ENCODE measurements at places on chromosomes 3 and 15.

- DNase-seq = no peak
These were observed 600.2 kb upstream of the GRM7 start for GRCh38 chr3:6260551-6261191.

DNA sequence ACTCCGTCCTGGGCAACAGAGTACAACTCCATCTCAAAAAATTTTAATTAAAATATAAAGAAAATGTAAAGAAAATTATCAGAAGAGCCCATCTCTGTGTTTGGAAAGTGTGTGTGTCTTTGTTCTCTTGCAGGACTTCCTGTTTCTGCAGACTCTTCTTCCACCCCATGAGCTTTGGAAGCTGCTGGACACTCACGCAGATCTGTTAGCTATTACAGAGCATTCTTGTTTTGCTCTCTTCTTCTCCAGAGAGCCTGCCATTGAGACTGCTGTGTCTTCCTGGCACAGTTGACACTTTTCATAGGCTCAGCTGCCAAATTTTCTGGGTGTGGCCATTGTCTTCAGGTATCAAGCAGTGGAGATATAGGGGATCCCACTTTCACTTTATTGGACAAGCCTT lies 6.0 kb upstream of the CCR8 start:
- DNase-seq = no peak

DNA sequence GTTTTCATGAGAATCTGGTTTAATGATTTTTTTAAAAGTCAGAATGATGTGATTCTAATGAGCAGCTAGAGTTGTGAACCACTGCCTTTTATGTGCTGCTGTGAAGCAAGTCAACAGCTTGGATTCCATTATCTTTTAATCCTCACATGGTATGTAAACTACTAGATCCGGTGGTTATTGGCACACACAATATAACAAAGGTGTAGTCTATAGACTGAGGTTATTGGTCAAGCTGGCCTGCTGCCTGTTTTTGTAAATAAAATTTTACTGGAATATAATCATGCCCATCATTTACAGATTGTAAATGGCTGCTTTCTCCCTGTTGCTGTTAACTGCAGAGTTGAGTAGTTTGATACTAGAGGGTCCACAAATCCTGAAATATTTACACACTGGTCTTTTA lies 103.1 kb downstream of the OTOL1 start:
- no peak for DNase-seq

DNA sequence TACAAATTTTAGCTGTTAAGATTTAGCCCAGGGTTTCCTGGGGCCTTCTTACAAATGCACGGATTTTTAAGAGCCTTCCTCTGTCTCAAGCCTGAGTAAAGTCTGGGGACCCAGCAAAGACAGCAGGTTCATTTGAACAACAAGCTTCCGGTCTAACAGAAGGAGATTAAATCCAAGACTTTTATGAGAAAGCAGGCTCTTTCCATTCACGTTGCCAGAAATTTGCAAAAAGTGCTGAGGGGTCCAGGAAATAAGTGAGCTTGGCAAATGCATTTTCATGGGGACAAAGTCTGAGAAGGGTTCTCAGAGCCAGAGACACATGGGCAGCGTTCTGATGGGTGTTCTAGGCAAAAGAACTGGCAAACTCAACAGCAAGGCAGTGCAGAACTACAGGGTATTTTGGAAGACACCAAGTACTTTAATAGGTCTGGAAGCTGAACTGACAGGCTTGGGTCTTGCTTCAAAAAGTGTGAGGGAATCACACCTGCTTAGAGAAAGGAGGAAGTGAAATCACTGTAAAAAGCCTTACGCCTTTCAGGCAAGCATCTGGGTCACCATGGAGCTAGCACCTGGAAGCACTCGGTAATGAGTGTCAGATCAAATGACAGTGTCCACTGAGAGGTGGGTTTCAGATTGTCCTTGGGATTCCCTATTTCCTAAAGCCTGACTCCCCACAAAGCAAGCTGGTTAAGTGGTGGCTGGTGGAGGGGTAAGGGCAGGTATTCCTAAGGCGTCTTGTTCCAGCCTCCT lies 115.8 kb upstream of the ARHGEF3 start:
- DNase-seq = no peak

DNA sequence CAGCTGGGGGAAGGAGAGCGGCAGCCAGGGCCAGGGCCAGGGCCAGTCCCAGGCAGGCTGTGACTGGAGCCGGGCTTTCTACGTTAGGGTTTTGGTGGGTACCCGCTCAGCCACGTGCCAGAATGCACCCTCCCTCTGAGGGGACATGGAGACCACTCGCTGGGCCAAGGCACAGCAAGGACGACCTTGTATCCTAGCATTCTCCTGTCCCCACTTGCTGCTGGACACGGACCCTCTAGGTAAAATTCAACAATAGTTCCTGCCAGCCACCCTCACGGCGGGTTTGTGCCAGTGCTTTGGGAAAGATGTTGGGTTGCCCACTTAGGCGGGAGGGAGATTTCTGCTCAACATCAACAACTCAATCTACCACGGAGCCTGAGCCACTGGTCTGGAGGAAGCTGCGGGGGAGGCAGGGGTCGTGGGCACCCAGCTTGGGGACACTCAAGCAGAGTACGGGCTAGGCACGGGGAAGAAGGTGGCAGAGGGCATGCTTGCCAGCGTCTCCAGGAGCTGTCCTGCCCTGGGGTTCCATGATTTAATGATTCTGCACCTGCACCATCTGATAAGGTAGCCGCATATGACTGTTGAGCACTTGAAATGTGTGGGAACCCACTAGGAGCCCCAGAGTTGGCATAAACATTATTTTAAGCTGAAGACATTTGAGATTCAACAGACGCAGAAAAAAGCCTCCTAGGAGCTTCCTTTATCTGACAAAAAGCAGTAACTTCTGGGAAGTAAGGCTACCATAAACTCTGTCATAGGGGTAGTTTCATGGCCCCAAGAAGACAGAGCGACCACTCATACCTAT lies 22.5 kb upstream of the C15orf39 start:
- no peak for DNase-seq

GRCh38 chr15:68368731-68369435 lies 63.1 kb downstream of the ITGA11 start:
- DNase-seq = no peak

- no peak for DNase-seq
These were observed 2.1 kb upstream of the FURIN start for GRCh38 chr15:90866161-90866715.

- peak; percentile 52 for DNase-seq
These were observed 44.4 kb upstream of the SACM1L start for GRCh38 chr3:45644791-45645201.

DNA sequence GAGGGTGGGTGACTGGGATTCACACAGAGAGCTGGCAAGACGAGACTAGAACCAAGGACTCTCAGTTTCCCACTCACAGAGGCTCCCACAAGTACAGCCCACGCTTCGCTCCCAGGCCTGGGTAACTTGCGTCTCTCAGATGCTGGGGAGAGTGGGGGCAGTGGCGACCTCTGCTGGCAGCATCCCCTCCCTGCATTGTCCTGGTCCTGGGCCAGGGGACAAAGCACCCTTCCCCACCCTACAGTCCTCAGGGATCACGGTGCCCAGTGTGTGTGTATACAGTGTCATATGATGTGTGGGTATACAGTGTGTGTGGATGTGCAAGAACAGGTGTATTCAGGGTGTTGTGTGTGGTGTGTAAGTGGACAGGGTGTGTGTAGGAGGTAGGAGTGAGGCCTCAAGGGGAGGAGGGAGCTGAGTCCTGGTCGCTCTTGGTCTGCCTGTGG lies 12.8 kb downstream of the VILL start:
- peak; percentile 19 for DNase-seq
